ENCODE measurements at places on chromosomes 5 and 9. TPM values are rescaled to one million over a fixed set of nuclear protein-coding genes. Genes with fewer than 3 reads are reported as not detected.

DNA sequence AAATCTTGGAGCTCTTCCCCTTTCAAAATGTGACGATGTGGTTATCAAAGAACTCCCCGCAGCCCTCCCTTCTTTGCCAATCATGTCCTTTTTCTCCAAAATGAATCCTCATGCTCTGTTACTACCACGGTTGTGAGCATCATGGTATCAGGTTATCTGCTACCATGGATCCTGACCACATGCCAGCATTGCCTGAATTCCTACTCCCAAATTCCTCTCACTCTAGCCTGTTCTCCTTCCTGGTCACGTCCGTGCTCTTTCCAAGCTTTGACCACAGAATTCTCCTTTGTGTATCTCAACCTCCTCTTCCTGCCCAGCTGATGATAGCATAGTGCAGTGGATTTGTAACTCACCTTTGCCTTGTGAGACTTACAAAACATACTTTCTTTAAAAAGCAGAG, 59.5 kb upstream of the FBXL7 start:
- DNase-seq = no peak

Gene TRMT10B
- total RNA-seq = 2.0 TPM

DNA sequence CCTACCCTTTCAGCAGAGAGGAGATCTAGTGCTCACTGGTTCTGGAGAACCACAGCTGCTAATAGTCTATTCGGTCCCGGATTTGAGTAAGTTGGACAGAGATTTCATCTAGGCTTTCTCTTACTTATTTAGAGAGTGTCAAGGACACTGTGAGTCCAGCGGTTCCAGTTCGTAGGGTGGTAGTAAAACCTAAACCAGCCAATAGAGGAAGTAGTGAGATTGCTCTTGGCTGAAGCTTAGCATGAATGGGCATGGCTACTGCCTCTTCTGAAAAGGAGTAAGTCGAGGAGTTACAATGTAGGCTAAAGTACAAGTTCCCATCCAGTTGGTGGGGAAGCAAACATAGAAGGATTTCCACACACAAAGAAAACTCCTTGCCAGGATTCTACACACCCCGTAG, 109.6 kb upstream of the MOCS2 start:
- DNase-seq = no peak

Gene SLC6A18
- total RNA-seq = not detected

DNA sequence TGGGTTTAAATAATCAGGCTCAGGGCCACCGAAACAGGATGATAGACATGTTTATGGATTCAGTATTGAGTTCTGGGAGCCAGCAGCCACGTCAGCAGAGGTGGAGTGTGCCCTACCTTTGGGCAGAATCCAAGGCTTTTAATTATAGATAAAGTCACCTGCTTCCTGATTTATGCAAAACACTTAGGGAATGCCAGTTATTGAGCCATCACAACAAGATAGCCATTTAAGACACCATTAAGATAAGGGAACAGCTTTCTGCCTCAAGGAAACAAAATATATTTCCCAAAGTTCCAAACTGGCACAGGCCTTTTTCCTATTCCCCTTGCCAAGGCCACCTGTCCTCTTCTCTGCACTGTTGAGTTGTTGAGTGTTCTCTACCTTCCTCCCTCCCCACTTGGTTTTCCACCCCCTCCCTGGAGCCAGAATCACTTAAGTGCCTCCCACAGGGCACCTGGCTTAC, 2.4 kb downstream of the CCL28 start:
- no peak for DNase-seq

DNA sequence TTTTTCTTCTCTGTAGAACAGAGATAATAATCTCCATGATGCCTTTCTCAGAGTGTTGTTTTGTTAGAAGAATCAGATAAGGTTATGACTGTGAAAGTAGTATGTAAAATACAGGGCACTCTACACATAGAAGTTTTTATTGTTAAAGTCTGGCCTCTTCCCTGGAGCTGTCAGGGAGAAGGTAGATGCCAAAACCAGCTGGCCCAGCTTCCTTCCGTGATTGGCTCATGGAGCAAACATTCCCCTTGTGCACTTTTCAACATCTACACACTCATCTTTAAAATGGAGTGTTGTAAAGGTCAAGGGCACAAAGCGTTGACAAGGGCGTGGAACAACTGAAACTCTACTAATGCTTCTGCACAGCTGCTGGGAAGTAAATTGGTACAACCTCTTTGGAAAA, 7.4 kb upstream of the RNF183 start:
- DNase-seq = peak; percentile 36
